ENCODE measurements at places on chromosomes 2 and 18.

GRCh38 chr18:26771524-26771923 is 94.0 kb downstream of the AQP4 start:
- DNase-seq, result no peak

- DNase-seq, result no peak
These were observed 99.0 kb downstream of the PLEKHM3 start for GRCh38 chr2:207926133-207926988.

- no peak for DNase-seq
These were observed 293.2 kb downstream of the ALK start for GRCh38 chr2:29628108-29628745.

DNA sequence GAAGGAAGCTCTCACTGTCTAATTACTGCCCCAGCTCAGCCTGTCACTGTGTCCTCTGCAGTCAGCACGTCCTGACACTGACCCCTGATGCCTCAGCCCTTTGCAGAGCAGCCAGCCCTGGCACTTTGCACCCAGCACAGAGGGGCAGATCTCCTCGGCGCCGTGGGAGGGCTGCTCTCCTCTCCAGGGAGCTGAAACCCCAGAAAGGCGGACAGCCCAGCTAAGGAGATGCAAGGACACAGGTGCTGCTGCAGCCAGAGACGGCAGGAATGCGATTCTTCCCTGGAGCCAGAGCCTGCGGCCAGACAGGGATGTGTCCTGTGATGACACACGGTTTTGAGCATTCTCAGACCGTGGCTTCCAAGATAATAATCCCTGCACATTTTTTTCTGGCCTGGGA is 34.5 kb upstream of the SIX3 start:
- DNase-seq, result no peak

DNA sequence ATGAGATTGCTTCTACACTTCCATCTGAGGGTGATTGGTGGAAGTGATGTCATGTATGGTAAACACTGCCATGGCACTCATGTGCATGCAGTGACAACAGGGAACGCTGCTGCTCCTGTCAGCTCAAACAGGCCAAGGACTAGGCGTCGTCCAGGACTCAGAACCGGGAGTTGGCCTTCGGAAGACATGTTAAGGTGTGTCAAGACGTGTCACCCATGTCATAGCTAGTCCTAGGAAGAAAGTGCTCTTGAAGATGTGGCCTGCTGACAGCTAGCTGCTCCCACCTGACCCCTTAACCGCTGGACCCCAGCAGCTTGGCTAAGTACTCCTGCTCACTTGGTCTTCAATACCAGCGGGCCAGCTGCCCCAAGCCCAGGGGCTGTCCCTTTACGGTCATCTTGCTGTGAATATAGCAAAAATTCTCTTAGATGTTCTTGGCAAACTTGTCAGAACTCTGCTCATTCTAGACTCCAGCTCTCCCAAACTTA is 6.3 kb upstream of the NOSTRIN start:
- DNase-seq, result no peak

GRCh38 chr2:8663997-8664396 is 17.9 kb upstream of the ID2 start:
- DNase-seq, result no peak

GRCh38 chr18:62258616-62259015 is 66.5 kb upstream of the TNFRSF11A start:
- no peak for DNase-seq

GRCh38 chr2:79971807-79972206 is 332.7 kb downstream of the LRRTM1 start:
- DNase-seq, result no peak

DNA sequence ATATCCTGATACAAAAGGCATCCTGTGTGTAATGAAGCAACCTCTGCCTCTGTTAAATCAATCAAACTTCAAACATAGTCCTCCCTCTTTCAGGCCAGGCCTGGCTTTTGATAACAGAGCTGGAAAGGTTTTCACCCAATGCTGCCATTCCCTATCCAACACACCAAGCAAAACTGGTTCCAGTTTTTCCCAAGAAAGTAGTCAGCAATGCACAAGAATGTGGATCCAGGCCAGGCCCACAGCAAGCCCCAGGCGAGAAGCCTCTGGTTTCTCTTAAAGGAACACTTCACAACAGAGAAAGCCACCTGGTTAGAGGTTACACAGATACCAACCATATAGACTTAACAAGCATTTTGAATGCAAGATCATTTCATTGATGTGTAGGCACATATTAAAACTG is 49.2 kb upstream of the CCDC150 start:
- DNase-seq, result no peak

All from stimulated activated CD8-positive, alpha-beta memory T cell treated with anti-CD3 and anti-CD28 coated beads, Interleukin-2, amount 100 ng/mL, for 48 hours (primary cell).